GM19239 (cell line): ENCODE measurements at places on chromosomes 1 and 21.

DNA sequence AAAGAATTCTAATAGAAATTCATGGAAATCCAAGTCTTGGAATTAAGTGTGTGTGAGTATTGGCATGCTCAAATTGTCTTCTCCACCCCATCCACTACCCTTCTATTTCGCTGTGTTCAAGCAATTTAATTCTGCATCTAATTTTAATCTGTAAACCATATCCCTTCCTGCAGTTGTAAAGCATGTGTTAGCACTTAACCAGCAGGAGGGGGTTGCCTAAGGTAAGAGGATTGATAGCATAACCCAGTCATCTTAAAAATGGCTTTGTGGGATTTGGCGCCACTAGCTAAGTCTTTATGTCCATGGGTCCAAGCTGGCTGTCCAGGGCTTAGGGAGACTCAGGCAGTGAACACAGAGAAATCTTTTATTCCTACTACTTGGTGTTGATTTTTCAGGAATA, 210.3 kb downstream of the PTPRC start:
- no peak for DNase-seq

DNA sequence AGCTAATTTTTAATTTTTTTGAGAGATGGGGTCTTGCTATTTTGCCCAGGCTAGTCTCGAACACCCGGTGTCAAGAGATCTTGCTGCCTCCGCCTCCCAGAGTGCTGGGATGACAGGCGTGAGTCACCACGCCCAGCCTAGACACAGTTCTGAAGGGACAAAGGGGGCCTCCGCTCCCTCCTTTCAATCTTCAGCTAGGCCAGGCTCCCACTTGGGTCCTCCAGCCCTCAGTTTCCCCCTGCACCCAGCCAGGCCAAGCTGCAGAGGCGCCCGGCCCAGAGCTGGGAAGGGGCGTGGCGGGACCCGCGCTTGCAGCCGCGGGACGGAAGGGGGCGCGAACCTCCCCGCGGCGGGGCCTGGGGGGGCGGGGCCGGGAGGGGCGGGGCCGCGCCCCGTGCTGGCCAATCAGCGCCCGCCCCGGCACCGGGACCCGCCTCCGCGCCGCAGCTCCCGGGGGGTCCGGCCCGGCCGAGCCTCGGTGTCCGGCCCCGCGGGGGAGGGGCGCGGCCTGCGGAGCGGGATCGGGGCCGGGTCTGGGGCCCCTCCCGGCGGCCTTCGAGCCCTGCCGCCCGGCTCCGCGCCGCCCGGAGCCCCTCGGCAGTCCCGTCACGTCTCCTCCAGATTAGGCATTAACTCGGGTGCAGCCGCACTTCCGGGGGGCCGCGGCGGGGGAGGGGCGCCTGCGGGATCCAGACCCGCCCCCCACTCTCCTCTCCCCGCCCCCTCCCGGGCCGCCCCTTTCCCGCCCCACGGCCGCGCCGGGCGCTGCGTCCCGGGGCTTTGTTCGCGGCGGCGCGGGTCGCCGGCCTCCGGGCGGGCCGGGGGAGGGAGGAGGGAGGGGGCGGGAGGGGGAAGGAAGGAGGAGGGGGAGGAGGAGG, 559 bp upstream of the AGRN start:
- DNase-seq, result peak; percentile 86

GRCh38 chr21:44297525-44298290, 2.1 kb upstream of the PFKL start:
- peak; percentile 98 for DNase-seq

DNA sequence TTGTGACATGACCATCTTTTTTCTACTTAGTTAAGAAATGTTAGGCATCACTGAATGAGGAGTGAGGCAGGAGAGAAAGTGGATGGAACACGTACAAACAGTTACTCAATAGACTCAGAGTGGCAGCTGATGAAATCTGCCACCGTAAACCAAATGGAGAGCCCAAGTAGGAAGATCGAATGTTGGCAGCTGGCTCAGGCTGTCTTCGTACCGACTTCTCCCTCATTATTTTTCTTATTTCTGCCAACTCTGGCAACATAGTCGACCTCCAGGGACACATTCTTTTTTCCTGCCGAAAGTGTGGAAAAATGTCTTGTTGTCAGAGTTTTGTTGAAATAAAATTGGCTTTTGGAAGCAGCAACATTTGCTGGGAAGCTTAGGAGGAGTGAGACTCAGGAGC, 143.3 kb downstream of the GREM2 start:
- no peak for DNase-seq

DNA sequence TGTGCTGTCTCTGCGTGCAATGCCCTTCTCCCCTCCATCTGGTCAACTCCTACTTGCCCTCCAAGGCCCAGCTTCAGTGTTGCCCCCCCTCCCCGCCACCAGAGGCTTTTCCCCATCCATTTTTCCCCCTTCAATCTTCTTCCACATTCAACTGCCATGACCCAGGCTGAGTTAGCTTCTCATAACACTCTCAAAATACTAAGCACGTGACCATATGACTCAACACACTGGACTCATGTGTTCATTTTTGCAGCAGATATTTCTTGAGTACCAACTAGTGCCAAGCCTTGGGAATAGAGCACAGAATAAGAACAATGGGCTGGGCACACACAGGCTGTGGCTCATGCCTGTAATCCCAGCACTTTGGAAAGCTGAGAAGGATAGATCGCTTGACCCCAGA, 132.1 kb downstream of the IGSF21 start:
- no peak for DNase-seq

DNA sequence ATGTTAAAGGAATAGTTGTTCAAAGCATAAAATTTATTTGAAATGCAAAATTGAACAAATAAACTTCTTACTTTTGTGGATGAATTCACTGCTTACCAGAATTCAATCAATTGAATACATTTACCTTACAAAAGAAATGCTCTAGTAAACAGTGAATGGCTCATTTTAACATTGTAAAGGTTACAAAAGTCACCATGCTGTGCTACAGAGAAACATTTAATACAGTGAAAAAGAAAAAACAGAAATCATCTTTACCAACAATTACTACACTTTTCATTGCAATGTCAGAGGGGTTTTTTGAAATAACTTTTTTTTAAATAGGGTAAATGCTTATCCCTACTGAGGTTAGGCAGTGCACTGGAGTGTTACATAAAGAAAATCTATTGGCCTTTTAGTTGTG, 853.0 kb downstream of the NCAM2 start:
- DNase-seq, result no peak

- DNase-seq, result no peak
These were observed 31.1 kb downstream of the CHODL start for GRCh38 chr21:18275781-18276180.
